NCI-H1105 treated with DMSO at 0.1 percent for 48 hours (cell line): ENCODE measurements at places on chromosomes 2 and 18.
A peak's percentile ranks its signal among the peaks of the same experiment; 100 is the strongest.

DNA sequence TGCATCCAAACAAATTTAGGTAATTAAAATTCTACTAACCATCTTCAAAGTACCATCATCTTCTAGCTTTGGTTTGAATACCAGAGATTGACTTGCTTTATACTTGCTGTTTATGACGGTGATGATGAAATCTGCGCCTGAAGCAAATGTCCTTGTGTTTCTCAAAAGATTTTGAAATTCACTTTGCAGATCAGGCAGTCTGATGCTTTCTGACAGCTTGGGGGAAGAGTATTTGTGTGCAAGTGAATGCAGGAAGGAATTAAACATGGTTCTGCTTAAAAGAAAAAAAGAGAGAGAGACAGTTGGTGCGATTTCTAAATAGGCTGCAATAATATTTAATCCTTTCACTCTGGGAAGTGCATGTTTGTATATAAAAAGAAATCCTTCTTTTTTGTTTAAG is 29.6 kb downstream of the CSRNP3 start:
- DNase-seq: no peak

GRCh38 chr2:147846412-147847081 is 1.7 kb downstream of the ACVR2A start:
- peak; percentile 9 for DNase-seq

- DNase-seq: no peak
Measured at GRCh38 chr18:36729197-36729596, 99.6 kb downstream of the TPGS2 start.

- no peak for DNase-seq
Measured at GRCh38 chr18:9756933-9757470, 48.9 kb downstream of the RAB31 start.

DNA sequence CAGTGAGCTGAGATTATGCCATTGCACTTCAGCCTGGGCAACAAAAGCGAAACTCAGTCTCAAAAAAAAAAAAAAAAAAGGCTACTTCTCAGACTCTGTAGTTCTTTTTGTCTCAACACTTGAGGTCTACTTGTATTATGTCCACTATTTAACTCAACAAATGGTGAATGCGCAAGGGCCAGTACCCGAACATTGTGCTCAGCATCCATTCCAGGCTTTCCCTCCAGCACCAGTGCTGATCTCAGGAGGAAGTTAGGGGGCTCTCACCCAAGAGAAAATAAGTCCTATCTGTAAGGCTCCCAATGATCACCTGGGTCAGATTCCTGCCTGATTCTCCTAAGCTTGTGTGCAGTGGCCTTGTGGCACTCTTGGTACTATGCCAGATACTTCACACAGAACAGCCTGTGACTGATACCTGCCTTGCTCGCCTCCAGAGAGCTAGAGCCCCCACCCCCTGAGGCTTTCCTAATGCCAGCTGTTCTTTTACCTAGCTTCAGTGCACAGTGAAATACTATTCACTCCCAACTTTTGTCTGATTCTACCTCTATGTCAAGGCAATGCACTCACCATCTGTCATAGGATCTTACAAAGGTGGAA is 74.9 kb downstream of the INO80D start:
- peak; percentile 31 for DNase-seq

GRCh38 chr18:13502585-13502984 is 223.8 kb downstream of the FAM210A start:
- no peak for DNase-seq

GRCh38 chr2:59233920-59234319 is 992.8 kb upstream of the FANCL start:
- no peak for DNase-seq

DNA sequence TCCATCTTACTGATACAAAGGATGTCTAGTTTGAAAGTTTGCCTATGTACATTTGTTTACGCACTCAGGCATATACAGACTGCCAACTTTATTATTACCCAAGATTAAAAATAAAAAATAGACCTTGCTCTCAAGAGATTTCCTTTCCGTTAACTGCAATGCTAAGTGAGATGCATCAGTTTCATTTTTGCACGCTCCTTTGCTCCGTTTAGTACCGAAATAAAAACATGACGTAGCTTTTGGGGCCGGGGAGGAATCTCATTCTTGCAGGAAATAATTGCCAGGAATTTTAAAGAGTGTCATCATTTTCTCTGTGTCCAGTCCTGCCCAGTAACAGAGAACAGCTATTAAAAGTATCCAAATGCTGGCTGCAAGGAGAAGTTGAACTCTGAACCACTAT is 169.5 kb downstream of the SLC8A1 start:
- DNase-seq: no peak

GRCh38 chr18:47191961-47192360 is 15.8 kb upstream of the IER3IP1 start:
- DNase-seq: no peak

GRCh38 chr2:171957061-171957460 is 34.8 kb downstream of the HAT1 start:
- peak; percentile 8 for DNase-seq

DNA sequence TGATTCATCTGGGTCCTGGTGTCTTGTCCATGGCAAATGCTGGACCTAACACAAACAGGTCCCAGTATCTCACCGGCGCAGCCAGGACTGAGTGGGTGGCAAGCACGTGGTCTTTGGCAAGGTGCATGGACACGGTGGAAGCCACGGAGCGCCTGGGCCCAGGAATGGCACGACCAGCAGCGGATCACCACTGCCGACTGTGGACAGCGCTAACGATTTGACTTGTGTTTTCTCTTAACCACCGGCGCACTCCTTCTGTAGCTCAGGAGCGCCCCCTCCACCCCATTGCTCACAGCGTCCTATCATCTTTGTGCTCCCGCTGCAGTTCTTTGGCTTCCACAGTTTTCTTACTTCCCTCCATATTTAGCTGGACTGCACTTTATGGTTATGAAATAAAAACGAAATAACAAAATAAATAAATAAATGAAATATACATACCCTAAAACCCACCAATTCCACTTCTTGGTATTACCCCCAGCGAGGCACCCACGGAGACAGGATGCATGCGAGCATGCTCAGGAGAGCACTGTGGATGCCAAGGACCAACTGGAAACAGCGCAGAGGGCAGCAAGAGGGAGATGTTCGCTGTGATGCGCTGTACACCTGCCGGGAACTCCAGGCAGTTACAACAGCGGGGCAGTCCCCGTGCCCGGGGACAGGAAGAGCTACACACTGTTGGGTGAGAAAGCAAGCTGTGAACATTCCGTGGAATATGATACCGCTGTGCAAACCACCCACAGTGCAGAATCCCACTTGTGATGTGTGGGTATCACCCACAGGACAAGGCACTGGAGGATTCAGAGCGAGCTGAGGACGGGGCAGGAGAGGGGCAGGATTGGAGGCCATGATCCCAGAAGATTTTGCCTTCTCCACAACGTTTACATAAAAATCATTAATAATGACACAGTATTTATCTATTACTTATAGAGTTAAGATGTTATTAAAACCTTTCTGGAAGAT is 7.0 kb upstream of the CIDEA start:
- DNase-seq: no peak

- no peak for DNase-seq
Measured at GRCh38 chr2:31192396-31192795, 24.9 kb downstream of the CAPN14 start.

DNA sequence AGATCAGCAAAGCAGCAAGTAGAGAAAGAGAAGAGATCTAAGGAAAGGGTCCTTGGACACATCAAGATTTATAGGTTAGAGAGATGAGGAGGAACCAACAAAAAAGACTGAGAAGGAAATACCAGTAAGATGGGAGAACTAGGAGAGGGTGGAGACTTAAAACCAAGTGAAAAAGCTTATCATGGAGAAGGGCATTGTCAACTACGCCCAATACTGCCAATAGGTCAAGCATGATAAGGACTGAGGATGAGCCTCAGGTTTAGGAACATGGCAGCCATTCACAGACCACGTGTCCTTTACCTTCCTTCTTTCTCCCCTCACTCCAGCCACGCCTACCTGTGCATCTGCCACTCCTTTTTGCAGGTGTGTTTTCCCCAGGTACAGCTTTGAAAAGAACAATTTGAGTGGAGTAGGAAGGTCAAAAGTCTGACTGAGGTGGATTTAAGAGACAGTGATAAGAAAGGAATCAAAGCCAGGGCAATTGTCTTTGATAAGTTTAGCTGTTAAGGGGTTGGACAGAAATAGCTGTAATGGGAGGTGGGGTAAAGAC is 238.7 kb downstream of the STK39 start:
- DNase-seq: no peak

- DNase-seq: no peak
Measured at GRCh38 chr2:99256677-99257076, 1.2 kb upstream of the LYG2 start.
